ENCODE measurements at places on chromosomes 4 and X. TPM values are rescaled to one million over a fixed set of nuclear protein-coding genes. Genes with fewer than 3 reads are reported as not detected.

DNA sequence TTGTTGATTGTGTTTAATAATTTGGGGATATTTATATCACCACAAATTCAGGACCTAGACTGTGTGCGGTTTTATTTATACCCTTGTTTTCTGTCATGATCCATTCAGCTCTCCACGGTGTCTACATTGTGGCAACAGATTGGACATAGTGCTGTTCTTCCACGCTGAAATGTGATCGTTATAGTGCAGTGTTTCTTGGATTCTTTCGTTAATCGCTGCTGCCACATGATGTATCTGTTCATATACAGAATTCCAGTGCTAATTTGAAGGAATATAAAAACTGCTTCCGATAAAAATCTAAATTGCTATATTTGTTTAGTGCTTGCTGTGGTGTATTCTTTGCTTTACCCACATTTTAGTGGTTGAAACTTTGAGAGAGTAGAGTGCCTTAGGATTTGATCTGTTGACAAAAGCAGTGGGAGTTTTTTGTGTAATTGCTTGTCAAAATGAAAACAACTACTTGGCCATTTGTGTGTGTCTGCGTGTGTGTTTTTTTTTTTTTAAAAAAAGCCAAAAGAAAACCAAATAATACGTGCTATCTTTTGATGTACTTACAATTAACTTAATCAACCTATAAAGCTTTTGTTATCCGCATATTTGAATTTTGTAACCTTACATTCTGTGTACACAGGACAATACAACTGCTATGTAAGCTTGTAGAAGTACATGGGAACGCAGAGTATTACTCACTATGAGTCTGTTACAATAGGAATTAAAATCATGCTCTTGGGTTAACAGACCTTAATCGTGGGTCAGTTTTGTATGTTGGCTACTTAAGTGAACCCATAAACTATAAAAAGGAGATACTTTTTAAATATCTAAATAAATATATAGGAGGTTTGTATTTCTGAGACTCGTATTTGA is 353.3 kb downstream of the ARHGAP24 start:
- no peak for DNase-seq

- peak; percentile 85 for DNase-seq
These were observed 152.3 kb downstream of the WDFY3 start for GRCh38 chr4:84814094-84814750.

DNA sequence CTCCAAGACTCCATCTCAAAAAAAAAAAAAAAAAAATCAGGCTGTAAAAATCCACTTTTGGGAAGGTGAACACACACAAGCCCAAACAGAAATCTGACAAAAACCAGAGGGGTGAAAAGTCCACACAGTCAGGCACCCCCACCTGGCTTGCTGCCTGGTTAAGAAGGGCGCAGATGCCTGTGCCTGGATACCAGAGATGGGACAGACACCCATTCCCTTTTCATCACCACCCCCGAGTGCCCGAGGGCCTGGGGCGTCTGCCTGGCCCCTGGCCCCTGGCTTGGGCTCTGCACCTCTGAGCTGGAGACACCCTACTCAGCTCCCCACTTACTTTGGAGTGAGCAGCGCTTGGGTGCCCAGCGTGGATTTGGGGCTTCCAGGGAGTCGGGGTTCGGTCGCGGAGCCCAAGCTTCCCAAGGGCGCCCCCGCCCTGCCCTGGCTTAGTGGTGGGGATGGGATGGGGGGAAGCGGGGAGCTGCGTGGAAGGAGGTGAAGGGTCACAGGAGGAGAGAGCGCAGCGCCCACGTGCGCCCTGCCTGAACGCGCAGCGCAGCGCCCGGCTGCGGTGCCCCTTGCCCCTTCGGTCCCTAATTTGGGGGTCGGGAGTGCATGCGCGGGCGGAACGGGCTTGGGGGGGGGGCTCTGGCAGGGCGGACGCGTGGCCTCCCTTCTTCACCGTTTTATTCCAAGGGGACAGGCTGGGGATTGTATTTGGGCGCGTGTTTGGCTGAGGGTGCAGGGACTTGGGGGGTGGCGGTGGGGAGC is 11.3 kb downstream of the SHOX start:
- DNase-seq, result no peak

- DNase-seq, result no peak
These were observed 600 bp downstream of the BEX4 start for GRCh38 chrX:103215425-103215991.

DNA sequence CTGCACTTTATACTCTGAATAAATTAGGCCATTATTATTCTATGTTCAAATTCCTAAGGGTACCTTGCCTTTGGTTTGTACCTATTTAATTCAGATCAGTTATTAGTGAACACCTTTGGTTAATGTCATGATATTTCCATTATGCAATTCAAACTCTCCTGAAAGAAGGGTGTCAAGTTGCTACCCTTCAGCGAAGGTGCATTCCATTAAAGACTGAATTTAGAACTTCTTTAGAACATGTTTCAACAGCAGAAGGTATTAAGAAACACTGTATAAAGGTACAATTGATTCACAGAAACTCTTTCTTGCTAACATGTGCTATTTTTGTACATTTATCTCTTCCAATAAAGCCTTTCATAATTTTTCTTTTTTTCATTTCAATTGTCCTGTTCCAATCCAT is 1545.4 kb upstream of the PCDH10 start:
- DNase-seq, result no peak

GRCh38 chrX:68801737-68802290 is 27.0 kb upstream of the EFNB1 start:
- no peak for DNase-seq

- no peak for DNase-seq
These were observed 187.6 kb downstream of the GUCY2F start for GRCh38 chrX:109294097-109294814.

- no peak for DNase-seq
These were observed 76.0 kb downstream of the HHIP start for GRCh38 chr4:144721994-144722393.

DNA sequence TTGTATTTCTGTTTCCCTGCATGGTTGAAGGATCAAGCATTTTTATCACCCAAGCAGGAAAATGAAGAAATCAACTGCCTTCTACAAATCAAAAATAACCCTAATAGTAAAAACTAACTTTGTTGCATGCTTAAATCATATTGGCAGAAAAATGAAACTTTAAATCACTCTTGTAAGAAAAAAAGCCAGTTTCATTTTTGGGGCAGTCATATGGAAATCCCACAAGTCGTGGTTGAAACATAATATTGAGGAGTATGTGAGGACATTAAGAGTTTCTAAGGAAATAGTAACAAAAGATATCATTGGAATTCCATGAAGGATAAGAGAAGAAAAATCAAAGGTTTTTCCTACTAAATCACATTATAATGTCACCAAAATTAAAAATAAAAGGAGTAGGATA is 8.4 kb downstream of the TEC start:
- no peak for DNase-seq

DNA sequence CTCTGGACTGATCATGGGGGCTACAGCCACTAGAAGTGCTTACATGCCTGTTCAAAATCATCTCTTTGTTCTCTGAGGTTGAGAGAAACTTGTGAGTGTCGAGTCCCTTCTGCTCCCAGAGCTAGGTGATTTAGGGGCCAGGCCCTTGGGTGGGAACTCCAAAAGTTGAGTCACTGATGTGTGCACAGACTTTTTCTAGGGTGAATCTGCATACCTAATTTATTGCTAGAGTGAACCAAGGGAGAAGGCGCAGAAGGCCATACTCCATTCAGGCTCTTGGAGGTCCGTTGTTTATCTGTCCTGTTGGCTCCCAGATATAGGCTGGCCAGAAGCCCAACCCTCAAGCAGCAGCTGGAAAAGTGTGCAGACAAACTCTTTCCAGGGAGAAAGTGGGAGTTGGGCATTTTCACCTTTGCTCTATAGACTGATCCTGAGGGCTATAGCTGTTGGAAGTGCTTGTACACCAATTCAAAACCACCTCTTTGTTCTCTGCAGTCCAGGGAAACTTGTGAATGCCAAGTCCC is 80.8 kb upstream of the ARX start:
- no peak for DNase-seq

GRCh38 chrX:92213786-92214185 is 434.6 kb downstream of the PCDH11X start:
- DNase-seq, result no peak

- DNase-seq, result no peak
These were observed 38.5 kb upstream of the MED14 start for GRCh38 chrX:40773809-40774208.

GRCh38 chr4:42555828-42556227 is 101.1 kb downstream of the ATP8A1 start:
- no peak for DNase-seq

DNA sequence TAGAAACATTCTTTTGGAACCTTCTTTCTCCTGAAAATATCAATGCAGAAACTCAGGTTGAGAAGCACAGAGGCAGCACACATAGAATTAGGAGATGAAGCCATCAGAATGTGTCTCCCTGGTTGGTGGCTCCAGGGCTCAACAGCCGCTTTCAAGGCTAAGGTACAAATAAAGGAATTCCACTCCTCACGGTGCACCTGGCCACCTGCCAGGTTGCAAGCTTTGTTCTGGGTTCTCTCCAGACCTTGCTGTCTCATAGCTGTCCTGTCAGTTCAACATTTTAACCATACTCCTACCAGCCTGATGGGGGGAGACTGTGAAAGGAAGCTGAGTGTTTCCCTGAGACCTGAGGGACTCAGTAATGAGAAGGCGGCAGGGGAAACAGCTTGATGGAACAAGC is 96.3 kb upstream of the HPF1 start:
- DNase-seq, result no peak

DMD gene
- total RNA-seq, result 2.5 TPM

ERAS gene
- not detected for total RNA-seq

KANTR gene
- 5.0 TPM for total RNA-seq

TRMT44 gene
- total RNA-seq, result 20.3 TPM

Measured in kidney epithelial cell (primary cell).